ENCODE measurements at places on chromosomes 1 and 21.

DNA sequence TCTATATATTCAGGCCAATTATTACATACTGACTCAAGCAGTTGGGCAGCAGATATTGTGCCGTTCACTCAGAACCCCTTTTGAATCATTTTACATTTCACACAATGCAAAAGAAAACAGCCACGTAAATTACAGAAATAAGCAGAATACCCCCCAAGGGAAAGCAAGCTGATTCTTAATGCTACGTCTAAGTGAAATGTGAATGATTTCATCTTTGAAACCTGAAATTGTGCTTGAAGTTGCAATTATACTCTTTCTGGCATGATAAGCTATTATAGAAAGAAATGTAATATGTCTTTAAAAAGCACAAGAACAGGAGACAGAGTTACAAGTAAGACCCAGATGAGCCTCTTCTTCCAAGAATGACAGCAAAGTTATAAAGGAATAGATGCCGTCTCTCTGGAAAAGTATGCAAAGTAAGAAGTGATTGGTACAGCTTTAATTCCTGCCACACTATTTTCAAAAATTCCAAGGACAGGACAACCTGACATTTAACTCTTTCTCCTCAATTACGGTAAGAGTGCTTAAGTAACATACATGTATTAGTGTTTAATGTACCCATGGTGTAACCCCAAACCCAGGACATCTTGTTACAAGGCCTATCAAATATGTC lies 891.5 kb upstream of the ADGRL2 start:
- DNase-seq, result no peak

GRCh38 chr1:227893300-227893948 lies 54.3 kb downstream of the WNT9A start:
- DNase-seq, result no peak

DNA sequence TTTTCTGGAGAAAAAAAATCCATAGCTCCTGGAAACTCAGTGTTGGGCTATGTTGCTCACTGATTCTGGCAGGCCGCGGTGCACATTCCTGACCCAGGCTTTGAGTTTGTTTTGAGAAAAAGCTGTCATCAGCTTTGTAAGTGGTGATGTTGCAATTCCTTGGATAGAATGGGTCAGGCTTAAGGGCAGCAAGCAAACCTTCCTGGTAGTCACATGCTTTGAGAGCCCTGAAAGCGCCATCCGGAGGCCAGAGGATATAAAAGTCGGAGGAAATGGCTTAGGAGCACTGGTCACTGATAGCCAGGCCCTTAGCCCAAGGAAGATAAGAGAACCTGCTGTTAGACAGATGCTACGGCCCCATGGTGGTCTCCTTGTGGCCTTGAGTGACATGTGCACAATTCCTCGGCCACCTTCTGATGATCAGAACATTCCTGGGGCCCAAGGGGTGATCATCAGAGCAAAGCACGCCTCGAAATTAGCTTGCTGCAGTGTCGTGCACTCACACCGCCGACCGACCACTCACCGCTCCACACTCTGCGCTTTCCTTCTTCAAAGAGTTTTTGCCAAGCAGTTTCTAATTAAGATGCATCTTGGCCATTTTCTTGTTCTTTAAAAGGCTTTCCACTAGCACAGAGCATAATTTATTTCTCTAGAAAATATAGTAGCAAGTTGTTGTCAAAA lies 78.6 kb downstream of the MAN1C1 start:
- no peak for DNase-seq

- DNase-seq, result no peak
Observed at GRCh38 chr1:208432346-208432745, 188.2 kb upstream of the PLXNA2 start.

DNA sequence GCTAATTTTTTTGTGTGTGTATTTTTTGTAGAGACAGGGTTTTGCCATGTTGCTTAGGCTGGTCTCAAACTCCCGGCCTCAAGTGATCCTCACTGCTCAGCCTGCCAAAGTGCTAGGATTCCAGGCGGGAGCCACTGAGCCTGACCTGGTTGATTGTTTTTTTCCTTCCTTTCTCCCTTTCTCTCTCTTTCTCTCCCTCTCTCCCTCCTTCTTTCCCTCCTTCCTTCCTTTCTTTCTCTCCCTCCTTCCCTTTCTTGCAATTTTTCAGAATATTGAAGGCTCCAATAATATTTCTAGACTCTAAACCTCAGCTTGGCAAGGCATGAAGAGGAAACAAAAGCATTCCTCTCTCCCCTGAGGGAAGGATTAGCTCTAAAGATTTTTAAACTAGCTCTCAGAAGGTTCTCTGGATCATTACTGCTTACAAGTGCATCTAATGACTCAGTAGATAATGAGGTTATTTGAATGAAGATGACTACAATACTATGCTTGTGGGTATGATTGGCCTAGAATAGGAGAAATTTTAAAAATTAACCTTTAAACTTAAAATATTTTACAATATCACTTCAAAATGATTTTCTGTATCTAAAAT lies 68.5 kb upstream of the GADD45A start:
- DNase-seq, result no peak

DNA sequence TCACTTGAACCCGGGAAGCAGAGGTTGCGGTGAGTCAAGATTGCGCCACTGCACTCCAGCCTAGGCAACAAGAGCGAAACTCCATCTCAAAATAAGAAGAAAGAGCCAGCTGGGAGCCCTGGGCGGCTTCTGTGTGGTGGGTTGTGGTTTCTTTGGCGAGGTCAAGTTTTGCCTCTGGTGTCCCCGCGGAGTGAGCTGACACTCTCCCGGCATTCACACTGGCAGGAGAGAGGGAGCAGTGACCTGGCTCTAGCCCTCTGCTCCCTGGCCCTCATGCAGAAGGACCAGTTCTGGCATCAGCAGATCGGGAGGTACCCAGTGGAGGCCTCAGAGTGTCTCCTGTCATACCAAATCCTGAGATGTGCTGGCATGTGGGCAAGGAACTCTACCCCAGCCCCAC lies 81.0 kb upstream of the VAMP3 start:
- DNase-seq, result no peak

DNA sequence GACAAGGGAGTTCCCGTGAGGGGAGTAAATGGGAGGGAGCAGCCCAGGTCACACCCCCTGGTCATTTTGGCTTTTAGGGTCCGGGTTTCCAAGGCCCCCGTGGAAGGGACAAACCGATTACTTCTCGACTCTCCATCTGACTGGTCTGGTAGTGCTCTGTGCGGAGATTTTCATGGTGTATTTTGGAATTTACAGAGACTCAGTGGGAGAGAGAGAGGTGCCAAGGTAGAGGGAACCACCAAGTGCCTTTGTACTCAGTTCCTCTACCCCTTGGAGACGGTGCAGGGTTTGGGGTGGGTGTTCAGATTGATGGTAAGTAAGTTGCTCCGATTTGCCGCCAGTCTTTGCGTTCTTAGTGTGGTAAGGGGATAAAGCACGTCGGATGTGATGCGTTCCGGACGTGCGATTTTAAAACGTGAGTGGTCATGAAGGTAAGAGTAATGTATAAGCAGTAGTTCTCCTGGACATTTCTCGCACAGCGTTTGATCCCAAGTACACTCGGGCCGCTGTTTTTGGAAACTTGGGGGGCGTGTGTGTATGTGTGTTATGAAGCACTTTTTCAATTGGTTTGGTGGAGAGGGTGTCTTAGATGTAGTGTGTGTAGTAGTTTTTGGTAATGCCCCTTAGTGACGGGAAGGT lies 682 bp downstream of the SUCO start:
- peak; percentile 49 for DNase-seq

- no peak for DNase-seq
Observed at GRCh38 chr1:214469290-214469689, 82.1 kb downstream of the PTPN14 start.

DNA sequence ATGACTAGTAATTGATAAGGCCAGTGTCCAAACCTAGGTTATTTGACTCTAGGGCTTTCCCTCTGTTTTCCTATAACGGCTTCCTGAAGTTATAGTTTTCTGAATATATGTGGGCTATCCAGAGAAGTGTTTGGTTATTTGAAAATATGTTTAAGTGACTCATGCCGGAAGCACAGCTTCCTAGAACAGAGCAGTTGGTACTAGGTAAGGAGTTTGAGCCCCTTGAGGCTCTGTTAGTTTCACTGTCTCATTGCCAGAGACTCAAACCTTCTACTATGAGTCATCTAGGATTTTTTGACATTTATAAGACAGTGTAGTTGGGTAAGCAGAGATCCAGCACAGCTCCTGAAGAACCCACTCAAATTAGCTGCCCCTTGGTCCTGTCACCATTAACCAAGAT lies 27.1 kb upstream of the LEPR start:
- DNase-seq, result peak; percentile 88

GRCh38 chr1:65387821-65388220 lies 32.6 kb upstream of the LEPR start:
- no peak for DNase-seq

DNA sequence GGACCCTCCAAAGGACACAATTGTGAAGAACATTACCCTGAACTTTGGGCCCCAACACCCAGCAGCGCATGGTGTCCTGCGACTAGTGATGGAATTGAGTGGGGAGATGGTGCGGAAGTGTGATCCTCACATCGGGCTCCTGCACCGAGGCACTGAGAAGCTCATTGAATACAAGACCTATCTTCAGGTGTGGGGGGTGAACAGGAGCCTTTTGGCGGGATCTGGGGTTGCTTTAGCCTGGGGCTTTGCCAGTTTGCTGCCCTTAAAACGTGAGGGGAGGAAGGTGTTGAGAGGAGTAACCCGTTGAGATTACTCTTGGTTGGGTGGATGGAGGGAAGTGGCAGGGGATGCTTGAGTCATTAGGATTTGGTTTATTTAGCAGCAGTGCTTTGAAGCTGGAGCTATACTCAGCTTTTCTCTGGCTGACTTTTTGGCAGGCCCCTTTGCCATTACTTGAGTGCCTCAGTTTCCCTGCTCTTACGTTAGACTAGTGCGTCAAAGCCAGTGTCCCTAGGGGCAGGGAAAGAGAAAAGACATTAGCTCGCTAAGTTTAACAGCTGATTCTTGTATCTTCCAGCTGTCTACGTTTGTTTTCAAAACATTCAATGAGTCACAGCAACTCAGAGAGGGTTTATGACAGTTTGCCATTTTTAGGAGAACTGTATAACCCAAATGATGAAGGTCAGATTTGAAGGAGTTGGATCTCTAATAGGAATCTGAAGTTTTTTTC lies 4.4 kb downstream of the NDUFS2 start:
- no peak for DNase-seq

GRCh38 chr1:197092491-197093023 lies 25.5 kb upstream of the F13B start:
- DNase-seq, result no peak

- DNase-seq, result no peak
Observed at GRCh38 chr1:8104278-8105236, 78.4 kb upstream of the ERRFI1 start.

DNA sequence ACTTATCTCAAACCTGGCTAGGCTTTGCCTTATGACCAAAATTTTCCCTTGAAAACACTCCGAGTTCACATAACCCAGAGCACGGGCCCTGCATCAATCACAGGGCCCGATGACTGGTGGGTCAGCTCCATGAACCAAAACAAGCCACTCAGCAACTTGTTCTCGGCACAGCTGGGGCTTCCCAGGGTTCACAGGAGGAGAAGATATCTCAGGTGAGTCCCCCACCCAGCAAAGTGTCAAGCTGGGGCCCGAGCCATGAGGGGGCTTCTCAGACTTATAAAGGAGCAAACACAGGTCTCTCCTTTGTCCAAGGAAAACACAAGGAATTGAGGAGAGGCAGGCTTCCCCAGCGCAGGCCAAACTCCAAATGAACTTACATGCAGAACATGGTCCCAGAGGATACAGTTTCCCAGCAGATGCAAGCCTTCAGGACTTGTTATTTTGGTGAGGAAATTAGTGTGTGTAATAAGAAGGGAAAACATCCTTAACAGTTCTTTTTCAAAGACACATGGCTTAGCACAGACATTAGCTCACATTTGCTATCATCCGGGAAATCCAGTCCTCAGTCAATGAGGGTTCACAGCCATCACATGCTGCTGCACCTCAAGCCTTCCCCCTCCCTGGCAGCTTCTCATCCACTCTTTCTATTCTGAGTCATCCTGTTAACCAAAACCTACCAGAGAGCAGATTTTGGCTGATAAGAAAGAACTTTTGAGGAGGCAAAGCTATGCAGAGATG lies 98.1 kb upstream of the NFIA start:
- DNase-seq, result peak; percentile 37

DNA sequence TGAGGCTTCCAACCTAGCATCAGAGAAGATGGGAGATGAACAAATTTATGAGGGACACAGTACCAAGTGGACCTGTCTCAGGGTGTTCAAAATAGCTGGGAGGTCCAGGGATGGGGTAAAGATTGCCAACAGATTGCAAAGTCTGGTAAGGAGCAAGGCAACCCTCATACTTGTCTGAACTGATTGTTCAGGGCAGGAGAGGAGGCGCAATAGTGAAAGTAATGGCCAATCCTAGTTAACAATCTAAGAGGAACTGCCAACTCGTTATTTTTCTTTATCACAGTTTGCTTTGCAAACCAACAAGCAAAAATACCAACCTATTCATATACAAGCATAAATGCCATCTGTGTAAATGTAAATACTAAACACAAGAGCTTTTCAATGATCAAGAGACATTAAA lies 78.4 kb upstream of the S1PR1 start:
- DNase-seq, result no peak

- no peak for DNase-seq
Observed at GRCh38 chr1:22600817-22601605, 35.4 kb upstream of the C1QA start.

DNA sequence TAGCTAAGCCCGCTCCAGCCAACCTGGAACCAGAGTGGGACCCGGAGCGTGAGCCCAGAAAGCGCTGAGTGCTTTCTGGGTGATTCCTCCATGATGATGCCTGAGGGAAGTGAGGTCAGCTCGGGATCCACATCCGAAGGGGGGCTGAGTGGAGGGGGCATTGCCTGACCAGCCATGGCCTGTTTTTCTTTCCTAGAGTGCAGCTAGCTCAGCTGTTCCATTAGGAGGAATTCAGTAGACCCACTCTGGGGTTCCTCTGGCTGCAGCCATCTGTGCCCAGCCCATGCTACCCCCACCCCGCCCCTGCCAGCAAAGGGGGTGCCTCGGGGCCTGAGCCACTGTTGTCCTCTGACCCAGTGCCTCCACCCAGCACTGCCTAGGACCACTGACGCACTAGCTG lies 9.6 kb upstream of the SLC25A34 start:
- DNase-seq, result no peak

- no peak for DNase-seq
Observed at GRCh38 chr1:22953057-22953739, 19.5 kb downstream of the LACTBL1 start.

DNA sequence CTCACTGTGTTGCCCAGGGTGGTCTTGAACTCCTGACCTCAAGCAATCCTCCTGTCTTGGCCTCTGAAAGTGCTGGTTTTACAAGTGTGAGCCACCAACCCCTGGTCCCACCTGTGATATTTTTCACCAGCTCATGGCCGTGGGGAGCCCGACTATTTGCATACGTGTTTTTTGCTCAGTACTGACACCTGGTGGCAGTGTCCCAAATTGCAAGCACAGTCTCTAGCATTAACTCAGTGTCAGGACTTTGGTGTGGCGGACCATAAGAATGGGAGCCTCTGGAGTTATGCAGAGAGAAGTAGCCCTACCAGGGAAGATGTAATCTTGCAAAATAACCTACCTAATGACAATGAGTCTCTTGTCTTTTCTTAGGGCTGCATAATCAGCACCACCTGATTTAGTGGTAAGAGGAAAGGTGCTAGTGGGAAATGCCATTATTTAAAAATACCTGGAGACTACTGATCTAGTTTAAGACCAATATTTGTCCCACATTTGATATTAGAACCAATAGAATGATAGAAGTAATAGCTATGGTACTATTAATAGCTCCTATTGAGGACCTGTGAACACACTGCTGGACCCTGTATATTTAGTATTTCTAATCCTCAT lies 305.4 kb downstream of the DISC1 start:
- peak; percentile 49 for DNase-seq
